CD4-positive, alpha-beta T cell treated with Interleukin-2 at 100 ng/mL for 4 hours (primary cell): ENCODE measurements at places on chromosomes 2 and 18.

DNA sequence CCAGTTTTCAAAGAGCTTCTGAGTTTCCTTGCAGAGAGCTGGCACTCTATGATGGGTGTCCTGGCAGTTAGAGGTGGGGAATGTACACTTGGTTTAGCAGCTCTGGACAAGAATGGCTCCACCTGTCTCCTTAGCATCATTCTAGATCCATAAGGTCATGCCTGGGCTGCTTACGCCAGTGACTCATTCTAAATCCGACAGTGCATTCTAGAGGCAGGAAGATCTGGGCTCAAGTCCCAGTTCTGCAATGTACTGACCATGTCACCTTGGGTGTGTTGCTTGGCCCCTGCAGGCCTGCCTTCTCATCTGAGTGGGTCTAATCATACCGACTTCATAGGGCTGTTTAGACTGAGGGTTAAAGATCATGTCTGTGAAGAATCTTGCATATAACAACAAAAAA, 46.5 kb downstream of the PTGR3 start:
- DNase-seq = no peak

- DNase-seq = no peak
These were observed 54.5 kb downstream of the SKA1 start for GRCh38 chr18:50429207-50429948.

GRCh38 chr2:181787310-181788048, 104.1 kb upstream of the ITPRID2 start:
- DNase-seq = no peak

- no peak for DNase-seq
These were observed 88.9 kb downstream of the PXDN start for GRCh38 chr2:1655461-1655860.

GRCh38 chr2:204706939-204707338, 161.7 kb downstream of the PARD3B start:
- DNase-seq = no peak

- no peak for DNase-seq
These were observed 35.8 kb upstream of the INHBB start for GRCh38 chr2:120310136-120310535.

GRCh38 chr2:54572262-54572635, 116.1 kb downstream of the SPTBN1 start:
- peak; percentile 71 for DNase-seq

- DNase-seq = no peak
These were observed 34.7 kb downstream of the KLF7 start for GRCh38 chr2:207130958-207131521.

GRCh38 chr2:227855440-227855839, 16.0 kb upstream of the DAW1 start:
- DNase-seq = no peak

DNA sequence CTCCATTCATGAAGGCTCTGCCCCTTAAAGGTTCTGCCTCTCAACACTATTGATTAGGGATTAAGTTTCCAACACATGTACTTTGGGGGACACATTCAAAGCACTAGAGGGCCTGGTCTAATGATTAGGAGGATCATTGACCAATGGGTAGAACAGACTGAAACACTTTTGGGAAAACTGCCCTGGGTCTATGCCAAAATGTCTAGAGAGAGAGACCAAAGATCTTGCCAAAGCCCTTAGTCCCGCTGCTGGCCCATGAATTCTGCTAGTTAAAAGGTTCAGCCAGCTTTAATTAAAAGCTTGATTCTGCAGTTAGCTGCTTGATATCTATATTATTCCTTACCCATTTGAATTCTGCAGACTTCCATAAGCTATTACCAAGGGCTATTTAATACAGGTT, 613.2 kb downstream of the SLC4A3 start:
- DNase-seq = no peak
